ENCODE measurements at places on chromosomes 5 and 9.

DNA sequence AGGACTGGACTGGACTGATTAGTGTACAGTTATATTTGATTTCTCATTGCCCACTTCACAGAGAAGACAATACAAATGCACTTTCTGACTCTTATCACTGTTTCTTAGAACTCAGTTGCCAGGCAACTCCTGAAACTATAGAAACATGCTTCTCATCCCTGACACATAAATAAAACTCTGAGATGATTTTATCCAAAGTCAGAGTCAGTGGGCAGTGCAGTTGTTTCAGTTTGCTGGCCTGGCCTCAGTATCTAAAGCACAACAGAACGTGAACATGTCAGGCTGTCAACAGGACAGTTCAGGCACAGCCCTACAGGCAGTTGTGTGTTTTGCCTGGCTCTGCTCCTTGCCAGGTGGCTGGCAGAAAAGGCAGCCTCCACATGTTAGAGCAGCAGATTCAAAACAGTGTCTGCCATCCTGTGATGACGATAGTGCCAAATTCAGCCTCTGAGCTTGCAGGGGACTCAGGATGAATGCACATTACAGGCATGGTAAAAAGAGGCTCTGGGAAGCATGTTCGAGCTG lies 65.1 kb upstream of the CCDC152 start:
- DNase-seq: no peak

- DNase-seq: peak; percentile 88
Observed at GRCh38 chr9:19102631-19103345, at the start of gene HAUS6. Gene HAUS6, minus strand, starts transcription at chr9:19102904. Its CDS starts 253 bp downstream, at chr9:19102651.

- no peak for DNase-seq
Observed at GRCh38 chr5:43608406-43608805, 5.4 kb downstream of the NNT start.

- no peak for DNase-seq
Observed at GRCh38 chr9:126106404-126106803, 220.2 kb upstream of the MVB12B start.

- no peak for DNase-seq
Observed at GRCh38 chr9:120741191-120741590, 26.9 kb upstream of the MEGF9 start.

DNA sequence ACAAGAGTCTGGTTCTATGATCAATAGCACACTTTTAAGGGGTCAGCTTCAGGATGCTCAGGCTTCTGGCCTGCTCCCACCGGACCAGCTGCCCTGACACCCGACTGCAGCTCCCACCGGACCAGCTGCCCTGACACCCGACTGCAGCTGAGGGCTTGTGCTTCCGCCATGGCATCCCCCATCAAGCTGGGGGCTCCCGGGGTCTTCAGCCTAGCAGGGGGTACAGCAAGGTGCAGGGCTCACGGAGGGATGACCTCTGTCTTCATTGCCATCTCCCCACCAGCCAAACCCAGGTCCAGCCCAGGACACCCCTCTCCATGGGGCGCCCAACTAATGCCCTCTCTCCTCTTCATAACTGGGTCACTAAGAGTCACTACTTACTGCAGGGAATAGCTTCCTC lies 1.9 kb downstream of the FLT4 start:
- no peak for DNase-seq

GRCh38 chr5:69261034-69261433 lies 26.3 kb downstream of the CDK7 start:
- no peak for DNase-seq

- no peak for DNase-seq
Observed at GRCh38 chr9:128638580-128638979, 18.1 kb downstream of the DYNC2I2 start.

DNA sequence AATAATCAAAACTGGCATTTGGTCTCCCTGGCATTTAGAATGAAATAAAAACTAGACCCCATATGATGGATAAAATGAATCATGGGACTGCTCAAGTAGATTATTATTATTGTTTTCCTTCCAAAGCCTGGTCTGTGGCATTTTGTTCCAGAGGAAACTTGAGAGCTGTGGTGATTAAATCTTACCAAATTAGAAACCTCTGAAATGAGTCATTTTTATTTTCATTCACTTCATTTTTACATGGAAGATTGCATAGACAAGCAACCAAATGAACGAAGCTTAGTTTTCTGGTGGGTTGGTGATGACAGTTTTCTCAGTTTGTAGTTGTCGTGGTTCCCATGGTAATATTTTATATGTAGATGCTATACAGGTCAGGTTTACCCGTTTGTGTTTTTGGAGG lies 23.4 kb downstream of the PAM start:
- DNase-seq: no peak

GRCh38 chr5:68066277-68066955 lies 149.1 kb upstream of the PIK3R1 start:
- no peak for DNase-seq

DNA sequence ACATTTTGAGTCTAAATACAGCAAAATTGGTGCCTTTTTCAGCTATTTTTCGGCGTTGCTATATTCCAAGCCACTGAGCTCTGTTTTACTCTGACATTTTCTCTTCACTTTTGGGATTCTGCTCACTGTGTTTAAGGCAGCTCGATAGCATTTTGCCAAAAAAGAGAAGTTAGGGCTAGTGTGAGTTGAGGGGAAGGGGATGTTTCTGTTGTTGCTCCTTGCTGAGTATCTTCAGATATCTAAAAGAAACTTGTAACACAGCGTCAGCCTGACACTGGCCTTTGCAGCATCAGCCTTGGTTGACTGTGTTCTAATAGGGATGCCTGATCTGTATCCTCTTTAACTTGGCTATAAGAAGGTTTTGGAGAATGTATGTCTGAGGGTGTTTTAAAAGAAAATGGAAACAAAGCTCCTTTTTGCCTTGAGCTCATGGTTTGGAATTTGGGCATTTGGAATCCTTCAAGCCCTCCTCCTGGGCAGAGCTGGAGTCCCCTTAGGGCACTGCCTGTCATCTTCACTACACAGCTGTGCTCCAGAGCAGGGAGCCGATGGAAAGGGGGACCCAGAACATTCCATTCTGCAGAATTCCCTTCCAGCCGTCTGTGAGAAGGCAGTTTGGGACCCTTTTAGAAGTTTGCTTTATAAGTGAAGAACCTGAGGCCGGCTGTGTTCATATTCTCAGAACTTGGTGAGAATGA lies 63.0 kb downstream of the EXOSC2 start:
- DNase-seq: no peak

GRCh38 chr5:65811885-65812284 lies 89.9 kb downstream of the NLN start:
- DNase-seq: no peak

GRCh38 chr9:137458194-137459151 lies 661 bp downstream of the NSMF start:
- no peak for DNase-seq

DNA sequence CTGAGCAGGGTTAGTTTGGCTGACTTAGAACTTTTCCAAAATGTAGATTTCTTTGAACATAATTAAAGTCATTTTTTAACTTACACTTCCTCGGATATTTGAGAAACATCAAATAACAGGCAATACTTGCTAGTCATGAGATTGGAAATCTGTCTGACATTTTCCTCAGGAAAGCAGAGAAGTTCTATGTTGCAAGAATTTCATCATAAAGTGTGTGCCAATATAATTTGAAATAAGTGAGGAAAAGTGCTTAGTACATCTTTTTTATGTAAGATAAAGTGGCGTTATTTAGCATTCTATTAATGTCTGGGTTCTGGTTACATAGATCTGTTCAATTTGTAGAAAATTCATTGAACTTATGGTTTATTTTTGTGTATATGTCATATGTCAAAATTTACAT lies 48.7 kb upstream of the C5orf47 start:
- no peak for DNase-seq

DNA sequence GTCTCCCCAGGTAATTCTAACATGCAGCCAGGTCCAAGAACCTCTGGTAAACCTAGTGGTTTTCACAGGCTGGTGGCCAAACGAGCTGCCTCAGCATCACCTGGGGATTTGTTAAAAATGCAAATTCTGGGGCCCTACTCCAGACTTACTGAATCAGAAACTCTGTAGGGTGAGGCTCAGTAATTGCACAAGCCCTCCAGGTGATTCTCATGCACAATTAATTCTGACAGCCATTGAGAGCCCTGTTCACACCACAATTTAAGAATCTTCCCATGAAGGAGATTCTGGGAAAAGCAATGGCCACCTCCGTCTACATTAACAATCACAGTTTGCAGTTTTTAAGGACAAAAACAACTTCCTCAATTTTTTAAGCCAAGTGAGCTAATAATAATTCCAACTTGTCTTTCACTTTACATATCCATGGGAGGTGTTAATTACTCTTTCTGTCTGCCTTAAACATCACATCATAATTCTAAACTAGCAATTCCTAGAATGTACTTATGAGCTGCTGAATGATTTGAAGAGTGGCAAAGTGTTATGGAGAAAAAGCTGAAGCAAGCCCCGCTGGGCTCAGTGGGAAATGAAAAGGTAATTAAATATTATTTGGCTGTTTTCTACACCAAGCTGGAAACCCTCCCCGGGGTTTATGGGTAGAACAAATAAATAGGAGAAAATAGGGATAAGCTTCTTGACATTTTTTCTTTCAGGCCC lies 70.0 kb downstream of the GLDC start:
- no peak for DNase-seq

GRCh38 chr5:136730426-136730825 lies 365.1 kb upstream of the TRPC7 start:
- no peak for DNase-seq

- no peak for DNase-seq
Observed at GRCh38 chr9:125856331-125856730, 109.2 kb downstream of the PBX3 start.

- DNase-seq: no peak
Observed at GRCh38 chr9:136522314-136523237, 23.3 kb downstream of the NOTCH1 start.

DNA sequence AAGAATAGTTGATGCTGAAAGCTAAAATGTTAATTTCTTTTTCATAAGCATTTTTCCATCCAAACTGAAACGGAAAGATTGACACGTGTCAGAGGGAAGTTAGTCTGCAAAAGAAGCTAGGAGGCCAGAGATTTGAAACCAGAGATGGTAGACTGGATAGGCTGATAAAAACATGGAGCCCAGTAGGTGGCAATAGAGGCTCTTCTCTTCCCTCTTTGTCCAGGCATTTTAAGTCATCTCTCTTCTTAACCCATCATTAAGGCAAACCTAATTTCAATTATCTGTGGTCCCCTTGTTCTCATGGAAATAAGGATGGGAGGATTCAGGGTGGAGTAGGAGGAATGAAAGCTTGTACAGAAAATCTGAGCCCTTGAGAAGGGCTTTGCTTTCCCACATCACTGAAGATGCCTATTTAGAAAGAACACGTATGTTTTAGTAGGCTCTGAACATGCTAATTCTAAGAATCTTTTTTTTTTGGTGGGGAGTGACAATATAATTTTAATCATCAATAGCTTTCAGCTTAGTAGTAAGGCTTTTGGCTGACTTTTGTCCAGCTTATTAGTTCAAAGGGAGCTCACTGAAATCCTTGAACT lies 66.6 kb downstream of the ZNF474 start:
- no peak for DNase-seq
